Natural killer cell (primary cell): ENCODE measurements at places on chromosomes 2 and 18. TPM values are rescaled to one million over a fixed set of nuclear protein-coding genes. Genes with fewer than 3 reads are reported as not detected.

DNA sequence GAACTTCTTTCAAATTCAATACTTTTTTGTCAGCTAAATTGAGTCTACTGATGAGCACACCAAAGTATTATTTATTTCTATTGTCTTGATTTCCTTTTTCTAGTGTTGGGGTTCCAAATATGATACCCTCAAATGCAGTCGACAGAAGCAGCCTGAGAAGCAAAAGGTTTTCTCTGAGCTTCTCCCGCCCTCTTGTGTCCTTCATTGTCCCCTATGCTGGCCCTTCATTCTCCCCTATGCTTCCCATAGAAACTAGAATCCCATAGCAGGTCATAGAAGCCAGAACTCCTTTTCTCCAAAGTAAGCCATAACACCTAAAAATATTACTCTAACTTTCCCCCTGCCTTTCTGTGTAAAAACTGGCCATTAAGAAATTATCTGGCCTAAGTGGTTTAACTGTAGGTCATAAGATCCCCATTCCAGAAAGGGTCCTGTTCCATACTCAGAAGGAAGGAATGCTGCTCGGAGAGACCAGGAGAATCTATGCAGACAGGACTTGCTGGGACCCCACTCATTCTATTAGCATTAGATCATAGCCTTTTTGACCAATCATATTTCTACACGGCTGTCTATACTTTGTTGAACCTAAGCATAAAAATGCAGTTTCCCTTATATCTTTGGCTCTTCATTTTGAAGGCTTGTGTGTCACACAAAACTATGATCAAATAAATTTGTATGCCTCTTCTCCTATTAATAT, 764.6 kb upstream of the PKDCC start:
- H3K36me3 ChIP-seq: no peaks in the 10 kb centered on the region
- DNase-seq: no peak
- H3K4me1 ChIP-seq: no peaks in the 10 kb centered on the region
- H3K27ac ChIP-seq: no peak overlapping the region

The DAW1 gene
- total RNA-seq: not detected

DNA sequence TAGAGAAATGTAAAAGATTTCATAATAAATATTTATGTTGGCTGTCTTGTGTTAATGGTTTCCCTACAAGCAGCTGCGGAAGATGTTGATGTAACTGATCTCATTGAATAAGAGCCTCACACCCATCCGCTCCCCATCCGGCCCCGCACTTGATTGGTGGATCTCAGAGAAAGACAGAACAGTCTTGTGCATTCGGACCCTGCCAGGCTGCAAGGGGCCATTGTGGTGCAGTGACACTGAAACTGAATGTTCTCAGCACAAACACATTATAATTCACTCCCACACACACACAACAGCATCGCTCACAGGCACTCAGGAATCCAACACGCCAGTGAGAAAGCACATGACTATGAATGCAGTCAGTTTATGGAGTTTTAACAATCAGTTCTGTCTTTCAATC, 47.8 kb downstream of the PRELID3A start:
- no peaks in the 10 kb centered on the region for H3K27me3 ChIP-seq
- H3K36me3 ChIP-seq: no peaks in the 10 kb centered on the region
- no peak for DNase-seq
- no peak overlapping the region for H3K27ac ChIP-seq

The GPBAR1 gene
- 1.4 TPM for total RNA-seq

DNA sequence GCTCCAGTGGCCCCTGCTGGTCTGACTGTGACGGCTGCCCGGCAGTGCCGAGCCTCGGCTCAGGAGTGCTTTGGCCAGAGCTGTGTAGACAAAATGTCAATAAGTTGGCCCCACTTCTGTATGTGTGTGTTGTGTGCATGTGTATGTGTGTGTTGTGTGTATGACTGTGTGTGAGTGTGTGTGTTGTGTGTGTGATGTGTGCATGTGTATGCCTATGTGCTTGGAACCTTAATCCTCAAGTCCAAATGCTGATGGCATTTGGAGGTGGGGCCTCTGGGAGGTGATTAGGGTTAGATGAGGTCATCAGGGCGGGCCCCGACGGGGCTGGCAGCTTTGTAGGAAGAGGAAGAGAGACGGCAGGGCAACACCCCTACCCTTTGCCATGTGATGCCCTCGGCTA, 269.0 kb downstream of the DCDC2C start:
- no peaks in the 10 kb centered on the region for H3K36me3 ChIP-seq
- H3K27me3 ChIP-seq: no peaks in the 10 kb centered on the region
- no peak for DNase-seq
- no peaks in the 10 kb centered on the region for H3K4me1 ChIP-seq
- H3K4me3 ChIP-seq: no peak overlapping the region

The ATP6V1B1 gene
- total RNA-seq: not detected

The SLC9A4 gene
- not detected for total RNA-seq

The B3GNT7 gene
- total RNA-seq: 151 TPM

The KCNIP3 gene
- not detected for total RNA-seq

DNA sequence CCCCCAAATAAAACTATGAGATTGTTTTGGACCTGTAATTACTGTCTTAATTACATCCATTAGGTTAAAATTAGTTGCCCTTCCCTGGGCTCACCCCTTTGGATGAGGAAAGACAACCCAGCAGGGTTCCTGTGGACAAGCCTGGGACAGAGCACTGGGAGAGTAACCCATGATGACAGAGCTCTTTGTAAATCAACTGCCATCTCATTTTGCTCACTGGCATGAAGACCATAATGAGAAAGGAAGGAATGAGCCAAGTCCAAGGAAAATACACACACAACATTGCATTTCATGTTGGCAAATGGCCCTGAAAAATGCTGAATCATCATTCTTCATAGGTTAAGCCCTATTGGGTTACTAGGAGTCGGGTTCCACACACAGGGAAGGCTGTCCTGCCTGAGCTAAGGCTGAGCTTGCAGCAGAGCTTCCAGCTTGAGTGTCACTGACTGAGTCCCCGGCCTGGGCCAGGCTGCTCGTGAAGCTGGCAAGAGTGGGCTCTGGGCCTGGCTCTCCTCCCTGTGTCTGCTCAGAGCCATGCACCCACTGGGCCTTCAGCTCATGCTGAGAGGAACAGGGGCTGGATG, 94.1 kb upstream of the ACAA2 start:
- DNase-seq: no peak
- no peaks in the 10 kb centered on the region for H3K36me3 ChIP-seq
- H3K4me3 ChIP-seq: no peak overlapping the region
- no peak overlapping the region for H3K27ac ChIP-seq

- peak overlapping the region; percentile 21 for H3K4me3 ChIP-seq
- H3K27me3 ChIP-seq: no peaks in the 10 kb centered on the region
- no peaks in the 10 kb centered on the region for H3K36me3 ChIP-seq
- no peak overlapping the region for H3K27ac ChIP-seq
Measured at GRCh38 chr2:121489911-121490583, 40.6 kb upstream of the RNU4ATAC start.

The SLC30A3 gene
- not detected for total RNA-seq
